PC-3 (cell line): ENCODE measurements at places on chromosomes 1 and 21. TPM values are rescaled to one million over a fixed set of nuclear protein-coding genes. Genes with fewer than 3 reads are reported as not detected.

- peak overlapping the region; percentile 41 for H3K27ac ChIP-seq
Measured at GRCh38 chr21:32474179-32475059, 61.9 kb downstream of the EVA1C start.

DNA sequence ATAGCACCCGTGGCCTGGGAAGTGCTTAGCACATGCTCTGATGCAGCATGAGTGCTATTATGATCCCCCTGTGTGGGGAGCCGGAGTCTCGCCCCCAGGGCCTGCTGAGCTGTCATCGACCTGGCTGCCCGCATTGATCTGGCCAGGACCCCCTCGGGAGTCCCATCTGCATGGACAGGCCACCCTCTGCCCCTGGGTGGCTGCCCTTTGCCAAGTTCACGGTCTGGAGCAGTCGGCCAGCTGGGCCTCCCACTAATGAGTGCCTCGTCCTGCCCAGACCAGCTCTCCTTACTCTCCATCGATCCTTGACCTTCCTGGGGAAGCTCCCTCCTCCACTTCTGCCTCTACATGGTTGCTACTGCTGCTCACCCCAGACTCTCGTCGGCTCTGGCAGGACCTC is 121.8 kb upstream of the RUNX3 start:
- no peaks in the 10 kb centered on the region for H3K36me3 ChIP-seq
- H3K27me3 ChIP-seq: peaks cover 41% of the 10 kb centered on the region
- H3K27ac ChIP-seq: no peak overlapping the region

GRCh38 chr1:197787056-197787455 is 11.8 kb upstream of the DENND1B start:
- no peaks in the 10 kb centered on the region for H3K36me3 ChIP-seq
- no peak overlapping the region for H3K27ac ChIP-seq
- H3K4me3 ChIP-seq: no peak overlapping the region
- no peaks in the 10 kb centered on the region for H3K27me3 ChIP-seq

DNA sequence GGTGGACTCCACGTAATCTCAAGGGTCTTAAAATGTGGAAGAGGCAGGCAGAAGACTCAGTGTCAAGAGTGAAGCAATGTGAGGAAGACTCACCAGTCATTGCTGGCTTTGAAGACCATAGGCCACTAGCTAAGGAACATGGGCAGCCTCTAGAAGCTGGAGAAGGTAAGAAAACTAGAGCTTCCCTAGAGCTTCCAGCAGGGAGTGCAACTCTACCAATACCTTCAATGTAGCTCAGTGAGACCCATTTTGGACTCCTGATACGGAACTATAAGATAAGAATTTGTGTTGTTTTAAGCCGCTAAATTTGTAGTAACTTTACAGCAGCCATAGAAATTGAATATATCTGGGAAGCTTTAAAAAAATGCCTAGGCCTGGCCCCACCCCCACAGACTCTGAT is 18.9 kb downstream of the METTL13 start:
- H3K4me3 ChIP-seq: no peak overlapping the region
- H3K27ac ChIP-seq: no peak overlapping the region
- DNase-seq: peak; percentile 45
- H3K27me3 ChIP-seq: no peaks in the 10 kb centered on the region

- H3K4me3 ChIP-seq: no peak overlapping the region
- H3K27ac ChIP-seq: no peak overlapping the region
- DNase-seq: no peak
- H3K27me3 ChIP-seq: no peaks in the 10 kb centered on the region; the same call in 1 of the 2 replicates
- H3K36me3 ChIP-seq: no peaks in the 10 kb centered on the region
Measured at GRCh38 chr1:205324781-205325180, 3.2 kb upstream of the NUAK2 start.

- peaks cover 23% of the 10 kb centered on the region for H3K4me1 ChIP-seq
- peak overlapping the region; percentile 40 for H3K27ac ChIP-seq
- H3K27me3 ChIP-seq: no peaks in the 10 kb centered on the region
- H3K36me3 ChIP-seq: no peaks in the 10 kb centered on the region
- peak; percentile 88 for DNase-seq
Measured at GRCh38 chr1:109570414-109570813, 22.0 kb downstream of the GNAI3 start.

- peaks cover 25% of the 10 kb centered on the region for H3K27me3 ChIP-seq
- DNase-seq: no peak
- no peak overlapping the region for H3K4me3 ChIP-seq
- H3K27ac ChIP-seq: no peak overlapping the region
- no peaks in the 10 kb centered on the region for H3K36me3 ChIP-seq
Measured at GRCh38 chr1:35675773-35676172, 34.4 kb upstream of the PSMB2 start.

GRCh38 chr21:40602080-40602479 is 244.9 kb downstream of the DSCAM start:
- H3K27me3 ChIP-seq: no peaks in the 10 kb centered on the region
- H3K36me3 ChIP-seq: no peaks in the 10 kb centered on the region
- H3K4me3 ChIP-seq: no peak overlapping the region
- no peak for DNase-seq
- H3K4me1 ChIP-seq: no peaks in the 10 kb centered on the region

- H3K27me3 ChIP-seq: no peaks in the 10 kb centered on the region
- DNase-seq: no peak
- no peak overlapping the region for H3K27ac ChIP-seq
Measured at GRCh38 chr1:21852282-21853130, 40.4 kb downstream of the LDLRAD2 start.

DNA sequence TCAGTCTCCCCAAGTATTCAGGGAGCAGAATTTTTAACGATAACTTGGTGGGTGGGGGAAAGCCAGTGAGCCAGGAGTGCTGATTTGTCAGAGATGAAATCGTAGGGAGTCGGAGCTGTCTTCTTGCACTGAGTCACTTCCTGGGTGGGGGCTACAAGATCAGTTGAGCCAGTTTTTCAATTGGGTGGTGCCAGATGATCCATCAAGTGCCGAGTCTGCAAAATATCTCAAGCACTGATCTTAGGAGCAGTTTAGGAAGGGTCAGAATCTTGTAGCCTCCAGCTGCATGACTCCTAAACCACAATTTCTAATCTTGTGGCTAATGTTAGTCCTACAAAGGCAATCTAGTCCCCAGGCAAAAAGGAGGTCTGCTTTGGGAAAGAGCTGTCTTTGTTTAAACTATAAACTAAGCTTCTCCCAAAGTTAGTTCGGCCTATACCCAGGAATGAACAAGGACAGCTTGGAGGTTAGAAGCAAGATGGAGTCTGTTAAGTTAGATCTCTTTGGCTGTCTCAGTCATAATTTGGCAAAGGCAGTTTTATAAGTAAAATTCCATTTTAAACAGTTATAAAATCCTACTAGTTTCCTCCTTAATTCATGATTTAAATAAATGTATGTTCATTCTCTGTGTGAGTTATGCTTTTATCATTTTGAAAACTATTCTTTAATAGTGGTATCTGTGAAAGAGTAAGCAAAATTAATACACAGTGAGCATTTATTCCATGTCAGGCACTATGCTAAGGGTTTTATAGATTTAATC is 51.7 kb downstream of the SLC16A1 start:
- no peaks in the 10 kb centered on the region for H3K27me3 ChIP-seq
- H3K27ac ChIP-seq: peak overlapping the region; percentile 88

Gene RAB25
- 18.1 and 18.5 TPM in 2 replicates for total RNA-seq

Gene TSPAN1
- 33.3 and 33.7 TPM in 2 replicates for total RNA-seq

Gene RAB3B
- 4.5 and 5.0 TPM in 2 replicates for total RNA-seq
